ENCODE measurements at places on chromosomes 2 and 18.

DNA sequence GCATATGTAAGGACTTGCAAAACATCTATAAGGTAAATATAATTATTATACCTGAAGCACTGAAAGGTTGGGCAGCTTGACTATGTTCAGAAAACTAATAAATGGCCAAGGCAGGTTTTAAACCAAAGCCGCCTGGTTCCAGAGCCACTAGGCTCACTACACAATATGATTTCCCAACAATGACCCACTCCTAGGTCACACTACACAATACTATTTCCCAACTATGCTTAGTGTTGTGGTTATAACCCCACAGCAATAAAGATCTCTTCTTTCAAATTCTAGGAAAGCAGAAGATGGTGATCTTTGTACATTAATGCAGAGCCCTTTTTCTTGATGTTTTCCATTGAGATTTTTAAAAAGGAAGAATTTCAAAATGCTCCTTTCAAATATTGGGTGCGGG lies 180.4 kb downstream of the CYRIA start:
- no peak for DNase-seq

GRCh38 chr2:9498210-9498609 lies 23.9 kb downstream of the IAH1 start:
- no peak for DNase-seq

DNA sequence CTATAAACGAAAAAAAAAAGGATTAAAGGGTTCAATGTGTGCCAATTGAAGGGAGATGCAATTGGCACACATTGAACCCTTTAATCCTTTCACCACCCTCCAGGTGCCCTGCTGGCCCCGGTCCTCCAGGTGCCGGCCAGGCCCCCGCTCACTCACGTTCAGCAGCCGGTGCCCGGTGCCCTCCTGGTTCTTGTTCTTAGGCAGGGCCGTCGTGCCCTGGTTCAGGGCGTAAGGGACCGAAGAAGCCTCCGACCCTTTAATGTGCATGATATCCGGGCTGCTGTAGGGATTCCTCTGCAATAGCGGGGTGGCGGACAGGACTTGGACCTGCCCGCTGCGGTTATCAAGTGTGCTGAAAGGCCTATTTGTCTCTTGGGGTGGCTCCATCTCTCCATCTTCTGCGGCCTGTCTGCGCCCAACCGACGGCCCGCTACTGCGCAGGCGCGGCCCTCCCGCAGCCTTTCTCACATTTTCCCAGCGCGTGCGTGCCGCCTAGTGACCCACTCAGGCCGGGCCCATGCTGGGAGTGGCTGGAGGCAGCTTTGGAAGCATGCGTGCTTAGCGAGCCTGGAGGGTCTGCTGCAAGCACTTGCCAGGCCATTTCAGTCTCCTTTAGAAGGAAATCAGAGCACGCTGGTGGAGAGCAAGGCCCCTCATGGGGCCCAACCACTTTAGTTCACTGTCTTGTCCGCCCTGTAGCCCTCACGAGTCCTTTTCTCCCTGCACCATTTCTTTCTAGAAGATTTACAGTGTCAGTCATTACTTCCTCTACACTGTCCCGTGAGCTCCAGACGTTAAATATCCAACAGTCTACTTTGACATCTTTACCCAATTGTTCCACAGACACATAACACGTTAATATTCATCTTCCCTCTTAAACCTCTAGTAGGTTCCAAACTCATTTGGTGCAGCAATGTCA lies 24.3 kb downstream of the TMEM237 start:
- DNase-seq: no peak

DNA sequence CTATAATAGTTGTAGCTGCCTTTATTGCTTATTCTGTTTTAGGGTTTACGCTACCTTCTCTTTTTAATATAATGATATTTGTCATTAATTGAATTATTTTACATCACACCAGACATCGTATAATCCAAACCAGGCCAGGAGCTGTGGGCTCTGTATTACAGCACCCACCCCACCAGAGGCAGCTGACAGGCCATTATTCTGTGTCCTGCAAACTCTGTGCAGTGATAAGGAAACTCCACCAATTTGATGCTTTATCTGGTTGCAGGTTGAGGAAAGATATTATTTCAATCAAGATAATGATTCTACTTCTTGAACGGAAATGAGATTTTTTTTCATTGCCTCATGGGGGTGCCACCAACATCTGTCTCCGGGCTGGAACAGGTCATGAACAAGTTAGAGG lies 227.3 kb downstream of the ZBTB7C start:
- no peak for DNase-seq

DNA sequence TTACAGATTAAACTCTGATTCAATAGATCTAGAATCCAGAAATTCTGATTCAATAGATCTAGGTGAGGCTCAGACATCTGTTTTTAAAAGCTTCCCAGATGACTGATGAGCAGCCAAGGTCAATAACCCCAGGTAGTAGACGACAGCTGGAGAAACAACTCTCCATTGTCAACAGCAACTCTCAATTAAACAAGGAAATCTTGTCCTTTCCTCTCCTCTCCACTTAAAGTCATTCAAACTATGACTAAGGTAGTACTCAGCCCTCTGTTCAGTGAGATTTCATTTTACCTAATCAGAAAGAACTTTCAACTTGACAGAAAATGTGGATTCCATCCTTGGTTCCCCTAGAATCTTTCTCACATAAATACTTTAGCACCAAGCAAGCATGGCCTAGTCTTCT lies 94.6 kb upstream of the SCG2 start:
- DNase-seq: no peak

- DNase-seq: peak; percentile 63
Measured at GRCh38 chr2:33083699-33084387, 137.1 kb downstream of the LTBP1 start.

- no peak for DNase-seq
Measured at GRCh38 chr2:21469158-21469557, 345.4 kb downstream of the TDRD15 start.

Measured in HL-60 (cell line).